CD4-positive, alpha-beta T cell treated with Interleukin-6 for 4 hours (primary cell): ENCODE measurements at places on chromosomes 4 and X.

DNA sequence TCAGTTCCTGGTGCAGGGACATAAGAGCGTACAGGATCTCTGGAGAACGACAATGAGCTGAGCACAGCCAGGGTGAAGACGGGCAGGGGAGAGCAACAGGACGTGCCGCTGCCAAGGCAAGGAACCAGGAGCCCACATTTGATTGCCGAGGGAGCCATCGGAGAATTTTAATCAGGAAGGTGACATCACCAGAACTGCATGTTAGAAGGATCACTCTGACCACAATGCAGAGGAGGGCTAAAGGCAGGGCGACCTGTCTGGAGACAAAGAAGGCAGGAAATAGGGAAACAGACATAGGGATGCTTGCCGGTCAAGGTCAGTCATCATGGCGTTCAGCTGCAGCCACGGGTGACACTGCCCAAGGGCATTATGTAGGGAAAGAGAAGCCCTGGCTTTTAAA is 81.4 kb downstream of the RBM47 start:
- DNase-seq = no peak

DNA sequence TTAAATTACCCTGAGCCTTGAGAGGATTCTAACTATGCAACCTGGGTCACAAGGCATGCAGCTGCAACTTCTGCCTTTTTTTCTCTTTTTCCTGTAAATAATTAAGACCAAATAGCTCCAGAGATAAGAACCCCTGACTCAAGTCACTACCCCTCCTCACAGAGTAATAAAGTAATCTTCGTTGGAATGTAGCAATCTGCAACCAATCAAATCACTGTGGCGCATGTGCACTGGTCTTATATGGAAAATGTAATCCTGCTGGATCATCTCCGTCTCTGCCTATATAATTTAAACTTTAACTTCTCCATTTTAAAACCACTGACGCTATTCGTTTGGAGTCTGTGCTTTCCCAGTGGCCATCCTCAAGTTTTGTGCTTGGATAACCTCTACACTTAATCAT is 6.1 kb upstream of the EFHC2 start:
- no peak for DNase-seq

DNA sequence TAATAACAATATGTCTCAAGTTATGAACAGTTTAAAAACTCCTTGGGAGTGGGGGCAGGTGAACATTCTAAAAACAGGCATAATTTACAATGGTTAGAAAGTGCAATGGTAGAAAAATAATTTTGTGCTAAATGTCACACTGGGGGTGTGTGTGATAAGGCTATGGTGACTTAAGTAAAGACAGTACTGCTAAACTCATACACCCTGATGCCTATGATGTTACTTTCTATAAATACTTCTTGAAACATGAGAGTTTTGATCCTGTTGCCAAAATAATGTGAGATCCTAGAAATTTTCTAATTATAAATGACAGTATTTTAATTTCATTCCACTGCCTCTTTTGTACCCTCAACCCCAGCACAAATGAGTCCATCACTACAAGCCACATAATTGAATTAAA is 144.2 kb downstream of the POLA1 start:
- no peak for DNase-seq

DNA sequence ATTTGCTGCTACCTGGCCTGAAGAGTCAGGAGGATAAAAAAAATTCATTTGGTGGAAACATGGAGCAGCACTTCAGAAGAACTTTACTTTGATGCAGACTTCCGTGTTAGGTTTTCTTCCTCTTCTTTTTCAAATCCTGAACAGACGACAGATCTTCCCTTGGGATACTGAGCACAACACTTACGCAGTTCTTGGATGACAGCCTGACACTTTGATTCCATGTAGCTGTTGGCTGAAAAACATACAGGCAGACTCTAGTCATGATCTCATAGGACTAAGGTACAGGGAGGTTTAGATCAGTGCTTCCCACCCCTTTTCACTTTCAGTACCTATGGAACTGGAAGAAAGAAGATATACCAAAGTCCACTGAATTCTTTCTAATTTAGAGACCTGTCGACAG is 9.2 kb downstream of the CMC4 start:
- DNase-seq = no peak

GRCh38 chr4:109149836-109150235 is 152.6 kb downstream of the COL25A1 start:
- no peak for DNase-seq

GRCh38 chrX:135432881-135433521 is 11.3 kb downstream of the SMIM10L2A start:
- no peak for DNase-seq

DNA sequence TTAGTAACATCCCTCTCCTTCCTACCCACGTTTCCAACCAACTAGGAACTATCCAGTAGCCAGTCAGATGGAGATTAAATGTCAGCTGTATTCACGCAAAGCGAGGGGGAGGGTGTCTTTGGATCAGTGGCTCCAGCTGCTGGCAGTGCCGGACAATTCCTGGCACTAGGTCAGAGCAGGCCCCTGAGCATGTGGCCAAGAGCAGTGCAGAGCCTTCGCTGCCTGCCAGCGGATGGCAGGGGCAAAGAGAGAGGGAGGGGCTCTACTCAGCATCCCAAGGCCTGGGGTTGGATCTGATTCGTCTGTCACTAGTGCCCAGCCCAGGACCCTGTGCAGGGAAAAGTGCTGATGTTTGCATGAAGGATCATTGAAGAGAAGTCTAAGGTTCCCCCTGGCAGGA is 28.7 kb upstream of the JAKMIP1 start:
- DNase-seq = no peak

- DNase-seq = no peak
Observed at GRCh38 chr4:102867278-102868152, 1.3 kb upstream of the CISD2 start.

DNA sequence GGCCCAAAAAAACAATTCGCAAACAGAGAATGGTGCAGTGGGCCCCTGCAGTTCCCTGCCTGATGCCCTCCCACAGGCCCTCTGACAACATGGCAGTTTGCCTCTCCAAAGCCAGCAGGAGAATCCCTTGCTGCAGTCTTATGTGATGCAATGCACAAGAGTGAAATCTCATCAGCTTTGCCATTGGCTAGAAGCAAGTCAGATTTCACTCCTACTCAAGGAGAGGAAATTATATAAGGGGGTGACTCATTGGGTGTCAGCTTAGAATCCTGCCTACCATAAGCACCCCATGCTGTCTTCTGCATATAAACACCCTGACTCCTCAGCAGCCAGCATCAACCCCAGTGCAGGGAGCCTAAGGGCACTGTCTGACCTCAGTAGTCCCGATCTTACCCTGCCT is 157.3 kb upstream of the LDB2 start:
- no peak for DNase-seq

- no peak for DNase-seq
Observed at GRCh38 chr4:88143504-88143903, 14.9 kb downstream of the ABCG2 start.

DNA sequence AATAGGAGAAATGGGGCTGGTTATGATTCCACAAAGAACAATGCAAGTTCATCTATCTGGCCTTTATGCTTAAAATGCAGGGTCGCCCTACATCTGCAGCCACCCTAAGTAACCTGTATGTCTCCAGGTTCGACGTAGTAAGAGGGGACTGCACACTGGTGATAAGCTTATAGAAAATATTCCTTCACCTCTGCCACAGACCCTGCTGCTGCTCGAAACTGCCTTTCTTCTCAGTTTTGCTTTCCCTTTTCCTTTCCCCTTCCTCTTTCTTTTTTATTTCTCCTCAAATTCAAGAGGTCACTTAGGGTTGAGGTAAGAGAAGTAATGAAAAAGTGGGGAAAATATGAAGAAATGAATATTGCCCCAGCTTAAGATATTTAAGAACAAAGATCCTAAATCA is 123.5 kb downstream of the DCHS2 start:
- DNase-seq = no peak

- no peak for DNase-seq
Observed at GRCh38 chrX:106510713-106511403, 100.9 kb upstream of the RADX start.

GRCh38 chr4:180518906-180519305 is 1724.3 kb upstream of the TENM3 start:
- DNase-seq = no peak

- DNase-seq = no peak
Observed at GRCh38 chrX:91039777-91040176, 394.9 kb upstream of the PABPC5 start.

- DNase-seq = peak; percentile 28
Observed at GRCh38 chrX:39820938-39821708, 276.6 kb downstream of the BCOR start.

- no peak for DNase-seq
Observed at GRCh38 chr4:183806341-183806740, 98.8 kb upstream of the STOX2 start.

- peak; percentile 62 for DNase-seq
Observed at GRCh38 chr4:87058356-87059073, 123.7 kb downstream of the AFF1 start.

DNA sequence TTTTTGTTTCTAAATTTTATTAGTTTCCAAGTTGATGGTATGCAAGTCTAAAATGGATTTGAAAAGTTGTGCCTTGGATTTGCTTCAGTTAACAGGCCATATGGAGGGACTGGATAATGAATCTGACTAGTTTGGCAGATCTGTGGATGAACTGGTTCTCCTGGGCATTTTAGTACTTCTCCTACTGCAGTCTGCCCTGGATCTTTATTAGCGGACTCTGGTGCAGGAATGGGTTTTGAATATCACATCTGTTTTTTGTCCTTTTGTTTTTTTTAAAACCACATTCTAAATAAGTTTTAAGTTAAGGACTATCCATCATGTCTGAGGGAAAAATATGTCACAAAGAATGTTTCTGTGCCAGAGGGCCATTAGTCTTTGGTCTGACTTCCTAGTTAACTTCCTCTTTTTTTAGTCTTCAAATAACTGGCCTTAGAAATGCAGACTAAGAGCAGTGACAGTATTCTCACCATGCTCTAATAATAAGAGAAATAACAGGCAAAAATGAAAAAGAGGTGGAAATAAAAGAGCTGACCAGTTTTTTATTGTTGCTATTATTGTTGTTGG is 13.9 kb upstream of the DCK start:
- no peak for DNase-seq

GRCh38 chr4:183422962-183423631 is 21.3 kb upstream of the CDKN2AIP start:
- DNase-seq = no peak

DNA sequence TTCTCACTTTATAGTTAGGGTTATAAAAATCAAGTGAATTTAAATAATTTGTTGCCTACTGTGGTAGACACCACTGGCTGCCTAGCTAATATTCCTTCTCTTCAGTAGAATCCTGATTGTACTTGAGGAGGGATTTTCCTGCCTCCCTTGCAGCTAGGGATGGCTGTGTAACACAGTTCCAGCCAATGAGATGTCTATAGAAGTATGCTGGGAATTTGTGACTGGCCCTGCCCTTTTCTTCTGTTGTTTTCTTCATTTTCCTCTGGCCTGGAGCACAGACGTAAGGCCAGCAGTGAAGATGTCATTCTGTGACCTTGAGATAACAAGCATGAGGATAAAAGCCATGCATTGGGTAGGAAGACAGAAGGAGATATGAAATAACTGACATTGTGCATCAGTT is 145.1 kb downstream of the MGST2 start:
- DNase-seq = no peak

GRCh38 chr4:147991543-147992283 is 259.8 kb downstream of the ARHGAP10 start:
- DNase-seq = no peak

DNA sequence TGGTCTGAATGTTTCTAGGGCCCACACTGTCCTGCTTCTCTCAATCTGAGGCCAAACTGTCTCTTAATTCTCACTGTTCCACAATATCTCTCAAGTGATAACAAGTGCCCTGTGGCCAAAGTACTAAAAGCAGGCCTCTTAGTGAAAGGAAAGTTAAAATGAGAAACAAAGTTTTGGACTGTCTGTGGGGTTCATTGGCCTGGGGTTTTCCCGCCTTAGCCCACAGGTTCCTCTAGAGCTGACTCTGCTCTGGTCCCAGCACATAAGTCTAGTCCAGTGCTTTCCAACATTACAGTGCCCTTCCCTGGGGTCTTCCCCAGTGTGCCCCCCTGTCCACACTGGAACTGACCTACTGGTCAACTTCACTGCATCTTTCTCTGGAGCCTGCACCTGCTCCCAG is 6.3 kb downstream of the MAGEB1 start:
- DNase-seq = no peak

DNA sequence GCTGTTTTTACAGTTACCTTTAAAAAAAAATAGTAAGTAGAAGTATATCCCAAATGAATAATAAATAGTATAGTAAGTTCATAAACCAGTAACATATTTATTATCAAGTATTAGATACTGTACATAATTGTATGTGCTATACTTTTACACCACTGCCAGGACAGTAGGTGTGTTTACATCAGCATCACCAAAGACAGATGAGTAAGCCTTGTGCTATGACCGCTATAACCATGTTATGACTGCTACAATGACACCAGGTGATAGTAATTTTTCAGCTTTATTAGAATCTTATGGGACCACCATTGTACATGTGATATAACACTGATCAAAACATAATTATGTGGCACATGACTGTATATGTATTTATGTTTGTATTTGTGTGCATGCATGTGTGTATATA is 27.3 kb downstream of the PABPC4L start:
- DNase-seq = no peak

GRCh38 chrX:17613979-17614588 is 123.2 kb upstream of the SCML1 start:
- no peak for DNase-seq

DNA sequence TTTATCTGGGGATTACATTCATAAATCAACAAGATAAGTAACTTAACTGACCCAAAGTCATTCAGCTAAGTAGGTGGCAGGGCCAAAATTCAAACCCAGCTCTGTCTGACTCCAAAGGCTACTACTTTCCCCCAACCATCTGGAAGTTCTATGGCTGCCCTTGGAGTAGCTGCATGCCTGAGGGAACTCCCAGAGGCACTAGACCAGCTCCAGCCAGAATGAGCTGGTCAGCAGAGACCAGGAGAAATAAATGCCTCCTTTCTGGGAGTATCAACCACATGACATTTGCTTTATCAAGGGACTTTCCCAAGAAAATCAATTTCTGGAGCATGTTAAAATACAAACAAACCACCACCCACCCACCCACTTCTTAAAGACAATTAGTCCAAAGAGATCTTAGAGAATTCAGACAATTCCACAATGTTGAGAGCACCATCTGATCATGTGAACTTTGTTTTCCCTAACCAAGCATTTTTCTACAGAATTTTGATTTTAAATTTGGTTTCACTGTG is 180.5 kb downstream of the EFHC2 start:
- no peak for DNase-seq

- no peak for DNase-seq
Observed at GRCh38 chrX:31240982-31241381, 169.1 kb upstream of the FTHL17 start.

DNA sequence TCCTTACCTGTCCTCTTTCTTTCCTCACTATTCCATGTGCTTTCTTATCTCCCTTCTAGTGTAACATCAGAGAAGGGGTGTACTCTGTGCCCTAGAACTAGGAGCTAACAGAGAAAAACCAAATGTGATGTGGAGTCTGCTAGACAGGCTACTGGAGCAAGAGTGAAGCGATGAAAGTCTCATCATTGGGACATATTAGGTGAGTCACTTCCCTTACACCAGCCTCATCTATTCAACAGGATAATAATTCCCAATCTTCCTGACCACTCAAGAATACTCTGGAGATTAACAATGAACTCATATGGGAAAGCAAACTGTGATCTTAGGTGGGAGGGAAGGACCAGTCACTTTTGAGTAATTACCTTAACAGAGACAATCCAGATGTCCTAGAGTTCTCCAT is 58.1 kb downstream of the RAB40A start:
- DNase-seq = no peak

- DNase-seq = no peak
Observed at GRCh38 chrX:132786217-132786616, 172.2 kb downstream of the HS6ST2 start.

- DNase-seq = no peak
Observed at GRCh38 chr4:5118091-5118786, 67.0 kb downstream of the STK32B start.

GRCh38 chr4:39047681-39048080 is 14.4 kb upstream of the KLHL5 start:
- no peak for DNase-seq
